ENCODE measurements at places on chromosomes 2 and 18. TPM values are rescaled to one million over a fixed set of nuclear protein-coding genes. Genes with fewer than 3 reads are reported as not detected.

GRCh38 chr2:162344617-162344950 is 652 bp downstream of the GCA start:
- no peaks in the 10 kb centered on the region for H3K36me3 ChIP-seq
- peak overlapping the region; percentile 60 for H3K4me3 ChIP-seq
- H3K27me3 ChIP-seq: no peaks in the 10 kb centered on the region
- peaks cover 6% of the 10 kb centered on the region for H3K4me1 ChIP-seq
- no peak for DNase-seq

GRCh38 chr2:113248997-113249770 is 29.5 kb downstream of the PAX8 start:
- H3K36me3 ChIP-seq: no peaks in the 10 kb centered on the region
- peak; percentile 78 for DNase-seq
- no peak overlapping the region for H3K4me3 ChIP-seq
- H3K4me1 ChIP-seq: no peaks in the 10 kb centered on the region

GRCh38 chr18:13849791-13850190 is 25.8 kb downstream of the MC5R start:
- no peaks in the 10 kb centered on the region for H3K36me3 ChIP-seq
- H3K27me3 ChIP-seq: no peaks in the 10 kb centered on the region
- H3K27ac ChIP-seq: no peak overlapping the region
- DNase-seq: no peak
- no peak overlapping the region for H3K4me3 ChIP-seq

GRCh38 chr2:42267530-42267929 is 93.5 kb downstream of the COX7A2L start:
- no peaks in the 10 kb centered on the region for H3K36me3 ChIP-seq
- H3K4me3 ChIP-seq: no peak overlapping the region
- H3K27me3 ChIP-seq: no peaks in the 10 kb centered on the region
- DNase-seq: no peak

DNA sequence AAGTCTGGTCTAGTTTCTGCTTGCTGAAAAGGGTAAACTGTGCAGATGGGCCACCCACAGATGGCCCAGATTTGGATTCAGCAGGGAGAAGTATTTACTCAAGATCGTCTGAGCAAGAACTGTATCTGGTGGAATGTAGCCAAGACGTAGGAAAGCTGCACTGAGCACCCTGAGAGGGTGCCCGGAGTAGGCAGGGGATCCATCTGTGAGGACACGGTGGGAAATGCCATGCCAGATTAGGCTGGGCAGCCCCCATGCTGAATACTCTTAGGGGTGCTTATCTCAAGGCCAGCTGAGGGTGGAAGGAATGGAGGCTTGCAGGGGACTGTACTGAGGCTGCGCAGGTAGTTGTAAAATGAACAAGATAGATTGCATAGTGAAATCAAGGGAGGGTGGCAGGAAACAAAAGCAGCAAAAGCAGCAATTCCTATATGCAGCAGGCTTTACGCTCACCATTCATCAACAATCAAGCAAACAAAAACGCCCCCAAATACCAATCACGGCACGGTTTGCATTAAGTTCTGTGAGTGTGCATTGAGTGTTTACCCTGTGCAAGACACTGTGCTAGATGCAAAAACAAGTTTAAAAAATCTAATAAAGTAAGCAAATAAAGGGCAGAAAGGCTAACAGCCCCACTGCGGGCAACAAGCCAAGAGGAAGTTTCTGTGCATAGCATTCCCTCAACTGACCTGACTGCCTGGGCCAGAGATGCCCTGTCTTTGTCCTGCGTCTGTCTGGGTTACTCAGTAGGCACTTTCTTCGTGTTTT is 32.2 kb upstream of the LPIN2 start:
- no peak overlapping the region for H3K27ac ChIP-seq
- H3K27me3 ChIP-seq: no peaks in the 10 kb centered on the region
- H3K4me1 ChIP-seq: no peaks in the 10 kb centered on the region

DNA sequence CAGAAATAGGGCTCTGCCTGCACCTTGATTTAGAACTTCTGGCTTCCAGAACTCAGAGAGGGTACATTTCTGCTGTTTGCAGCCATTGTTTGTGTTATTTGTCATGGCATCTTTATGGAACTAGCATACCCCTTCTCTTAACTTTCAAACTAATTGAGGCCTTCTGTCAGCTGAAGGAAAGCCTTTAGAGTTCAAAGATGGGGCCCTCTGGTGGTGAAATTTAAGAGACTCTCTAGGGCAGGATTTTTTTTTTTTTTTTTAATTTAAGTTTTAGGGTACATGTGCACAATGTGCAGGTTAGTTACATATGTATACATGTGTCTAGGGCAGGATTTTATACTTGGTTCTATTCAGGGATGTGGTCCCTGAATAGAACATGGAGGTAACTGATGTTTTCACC is 260.6 kb upstream of the LINC00305 start:
- H3K27ac ChIP-seq: no peak overlapping the region
- H3K4me3 ChIP-seq: no peak overlapping the region
- H3K4me1 ChIP-seq: no peaks in the 10 kb centered on the region
- peak; percentile 80 for DNase-seq

DNA sequence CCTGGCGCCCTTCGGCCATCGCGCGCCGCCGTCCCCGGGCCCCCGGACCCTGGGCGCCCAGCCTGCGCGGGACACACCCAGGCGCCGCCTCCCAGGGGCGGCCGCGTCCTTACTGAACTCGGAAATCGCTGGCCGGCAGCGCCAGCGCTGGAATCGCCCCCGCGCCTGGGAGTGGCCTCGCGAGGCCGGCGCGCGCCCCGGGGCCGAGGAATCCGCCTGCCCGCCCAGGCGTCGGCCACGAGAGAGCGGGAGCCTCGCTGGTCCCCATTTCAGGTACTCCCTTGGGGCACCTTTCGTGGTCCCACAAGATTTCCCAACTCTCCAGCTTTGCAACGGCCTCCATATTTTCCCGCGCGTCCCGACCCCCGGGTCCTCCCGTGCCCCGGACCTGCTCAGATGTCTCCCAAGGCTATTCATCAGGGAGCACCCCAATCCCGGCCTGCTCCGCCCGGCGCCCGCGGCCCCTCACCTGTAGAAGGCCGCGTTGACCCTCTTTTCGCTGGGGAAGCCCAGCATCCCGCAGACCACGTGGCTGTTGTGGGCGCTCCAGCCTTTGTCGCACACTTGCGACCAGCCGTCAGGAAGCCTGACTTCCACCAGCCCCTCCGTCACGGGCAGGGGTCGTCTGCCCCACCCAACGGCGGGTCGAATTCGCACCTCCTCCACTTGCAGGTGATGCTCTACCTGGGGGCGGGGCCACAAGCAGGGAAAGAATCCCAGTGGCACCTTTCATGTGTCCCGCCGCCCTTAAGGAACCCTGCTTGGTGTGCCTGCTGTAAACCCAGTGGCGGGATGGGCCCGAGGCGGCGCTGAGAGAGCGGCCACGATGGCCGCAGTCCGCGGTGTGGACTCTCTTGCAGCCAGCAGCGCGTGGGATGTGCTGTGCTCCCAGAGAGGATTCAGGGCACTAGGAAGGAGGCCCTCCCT is 4.6 kb downstream of the LOXL3 start:
- no peak overlapping the region for H3K27ac ChIP-seq
- peaks cover 91% of the 10 kb centered on the region for H3K27me3 ChIP-seq
- H3K36me3 ChIP-seq: no peaks in the 10 kb centered on the region
- peak; percentile 88 for DNase-seq

DNA sequence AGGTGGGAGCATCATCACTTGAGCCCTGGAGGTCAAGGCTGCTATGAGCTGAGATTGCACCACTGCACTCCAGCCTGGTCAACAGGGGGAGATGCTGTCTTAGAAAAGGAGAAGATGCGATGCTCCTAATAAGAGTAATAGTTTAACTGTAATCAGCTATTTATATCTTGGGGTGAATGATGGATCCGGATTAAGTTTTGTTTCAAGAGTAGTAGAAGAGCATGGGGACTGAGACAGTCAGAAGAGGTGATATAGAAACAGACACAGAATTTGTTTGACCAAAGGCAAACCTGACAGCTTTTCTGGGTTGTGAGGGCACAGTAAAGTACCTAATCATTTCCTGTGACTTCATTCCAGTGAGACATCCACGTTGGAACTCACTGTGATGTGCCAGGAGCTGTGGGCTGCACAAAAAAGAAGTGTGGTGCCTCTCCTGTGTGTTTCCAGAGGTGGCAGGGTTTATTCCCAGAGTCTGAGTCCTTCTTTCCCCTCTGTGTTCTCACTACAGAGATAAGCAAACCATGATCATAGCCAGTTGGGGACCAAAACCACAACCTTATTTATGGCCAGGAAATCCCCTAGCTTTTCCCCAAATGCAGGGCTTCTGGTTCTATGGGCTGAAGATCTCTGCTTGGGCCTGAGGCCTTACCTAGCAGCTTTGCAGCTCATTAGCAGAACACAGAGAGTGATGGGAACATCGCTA is 113.7 kb downstream of the XRCC5 start:
- no peaks in the 10 kb centered on the region for H3K27me3 ChIP-seq
- H3K4me1 ChIP-seq: no peaks in the 10 kb centered on the region
- H3K4me3 ChIP-seq: no peak overlapping the region

Gene MFSD6
- 9.6 TPM for total RNA-seq
